ENCODE measurements at places on chromosomes 12 and 14. TPM values are rescaled to one million over a fixed set of nuclear protein-coding genes. Genes with fewer than 3 reads are reported as not detected.

Gene C12orf56
- polyA plus RNA-seq, result 7.1 TPM

Gene LIN7A
- polyA plus RNA-seq, result 0.57 TPM

Gene RNASE3
- 1.2 TPM for polyA plus RNA-seq

Gene FGD4
- 3.3 TPM for polyA plus RNA-seq

Gene WSCD2
- polyA plus RNA-seq, result 0.02 TPM

Gene LMNTD1
- 0.14 TPM for polyA plus RNA-seq

Gene PLCZ1
- polyA plus RNA-seq, result not detected

Gene SLC5A8
- 0.55 TPM for polyA plus RNA-seq

Gene LRRC10
- polyA plus RNA-seq, result 0.05 TPM

GRCh38 chr12:46663318-46663717 is 162.5 kb downstream of the SLC38A4 start:
- DNase-seq, result no peak

GRCh38 chr14:74476107-74476506 is 17.0 kb downstream of the NPC2 start:
- no peak for DNase-seq

DNA sequence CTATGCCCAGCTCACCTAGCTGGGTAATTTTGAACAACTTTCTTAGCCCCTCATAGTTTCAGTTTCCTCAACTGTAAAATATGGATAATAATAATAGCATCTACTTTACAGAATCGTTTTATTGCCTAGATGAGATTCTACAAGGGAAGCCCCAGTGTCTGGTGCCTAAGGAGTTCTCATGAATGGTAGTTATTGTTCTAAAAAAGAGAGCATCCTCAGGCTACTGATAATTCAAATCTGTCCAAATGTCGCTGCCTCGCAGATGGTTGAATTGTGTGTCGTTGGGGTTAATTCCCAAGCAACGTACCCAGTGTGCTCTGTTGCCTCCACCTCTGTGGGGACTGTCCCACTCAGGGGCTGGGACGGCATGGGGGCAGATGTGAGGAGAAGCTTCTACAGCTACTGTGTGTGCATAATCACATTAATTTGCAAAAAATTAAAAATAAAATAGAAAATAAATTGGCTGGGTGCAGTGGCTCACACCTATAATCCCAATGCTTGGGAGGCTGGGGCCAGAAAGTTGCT is 71.6 kb upstream of the CEP83 start:
- no peak for DNase-seq

- DNase-seq, result no peak
These were observed 38.9 kb downstream of the C14orf132 start for GRCh38 chr14:96077983-96078624.

DNA sequence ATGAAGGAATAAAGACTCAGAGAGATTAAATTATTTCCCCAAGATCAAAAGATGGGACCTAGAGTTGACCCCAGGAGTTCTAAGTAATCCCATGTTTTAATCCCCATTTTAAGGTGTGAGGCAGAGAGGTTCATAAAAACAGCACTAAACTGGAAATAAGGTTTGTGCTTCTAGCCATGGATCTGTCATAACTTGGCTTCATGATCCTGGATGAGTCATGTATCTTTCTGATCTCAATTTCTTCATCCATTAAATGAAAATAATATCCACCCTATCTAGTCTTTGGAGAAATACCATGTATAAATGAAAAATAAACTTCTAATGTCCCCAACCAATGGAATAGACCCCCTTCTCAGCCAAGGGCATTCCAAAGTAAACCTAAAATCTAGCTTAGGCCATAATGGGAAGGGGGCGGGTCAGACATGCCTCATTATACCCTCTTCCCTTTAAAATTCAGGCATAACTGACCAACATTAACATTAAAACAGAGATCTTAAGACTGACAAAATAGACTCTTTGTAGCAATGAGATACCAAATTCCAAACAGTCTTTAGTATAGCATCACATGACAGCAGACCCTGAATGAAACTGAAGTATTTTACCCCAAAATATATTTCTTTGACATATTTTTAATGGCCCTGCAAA is 47.8 kb downstream of the SLC41A2 start:
- DNase-seq, result no peak

DNA sequence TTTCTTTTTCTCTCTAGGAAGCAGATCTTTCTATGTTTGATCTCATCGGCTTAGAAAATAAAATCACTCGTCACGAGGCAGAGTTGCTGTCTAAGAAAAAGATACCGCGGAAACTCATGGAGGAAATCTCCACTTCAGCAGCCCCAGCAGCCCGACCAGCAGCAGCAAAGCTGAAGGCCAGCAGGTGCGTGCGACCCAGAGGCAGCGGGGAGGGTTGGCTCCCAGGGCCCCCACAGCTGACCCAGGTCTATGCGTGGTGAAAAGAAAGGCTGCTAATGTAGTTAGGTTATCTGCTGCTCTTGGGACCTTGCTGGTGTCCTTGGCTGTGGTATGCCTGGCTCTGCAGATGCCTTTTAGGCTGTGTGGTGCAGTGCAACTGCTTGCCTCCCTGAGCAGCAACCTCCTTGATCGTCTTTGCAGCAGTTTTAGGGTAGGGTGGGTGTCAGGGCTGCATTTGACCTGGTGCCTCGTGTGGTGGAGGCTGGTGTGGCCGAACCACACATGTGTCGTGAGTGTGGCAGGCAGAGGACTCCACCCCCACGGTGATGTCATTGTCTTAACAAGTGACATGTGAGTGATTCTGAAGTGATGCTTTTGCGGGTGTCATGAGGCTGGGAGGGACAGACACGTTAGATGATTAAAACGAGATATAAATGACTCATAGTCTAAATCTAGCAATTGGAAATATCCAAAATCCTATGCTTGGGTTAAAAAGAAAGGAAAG is 68.6 kb downstream of the EP400 start:
- DNase-seq, result no peak

GRCh38 chr14:101927859-101928258 is 36.5 kb upstream of the DYNC1H1 start:
- DNase-seq, result no peak

- DNase-seq, result no peak
These were observed 156.1 kb downstream of the PCNX1 start for GRCh38 chr14:71063351-71063750.

DNA sequence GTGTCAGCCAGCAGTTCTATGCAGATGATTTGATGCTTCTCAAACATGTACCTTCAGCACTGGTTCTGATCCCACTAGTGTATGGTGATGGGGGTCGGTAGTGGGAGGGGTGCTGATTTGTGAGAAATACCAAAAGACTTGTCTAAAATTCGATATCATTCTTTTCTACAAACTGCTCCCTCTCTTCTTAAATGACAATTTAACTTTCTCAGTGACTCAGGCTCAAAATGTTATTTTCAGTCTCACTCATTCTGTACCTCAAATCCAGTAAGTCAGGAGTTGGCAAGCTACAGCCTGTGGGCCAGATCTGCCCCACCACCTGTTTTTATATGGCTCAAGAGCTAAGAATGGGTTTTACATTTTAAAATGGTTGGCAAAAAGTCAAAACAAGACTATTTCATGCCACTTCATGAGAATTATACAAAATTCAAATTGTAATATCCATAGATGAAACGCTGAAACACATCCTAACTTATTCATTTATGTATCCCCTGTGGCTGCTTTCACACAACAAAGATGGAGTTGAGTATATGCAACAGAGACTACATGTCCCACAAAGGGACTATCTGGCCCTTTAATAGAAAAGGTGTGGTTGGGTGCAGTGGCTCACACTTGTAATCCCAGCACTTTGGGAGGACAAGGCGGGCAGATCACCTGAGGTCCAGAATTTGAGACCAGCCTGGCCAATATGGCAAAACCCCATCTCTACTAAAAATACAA is 6.6 kb upstream of the NOP2 start:
- no peak for DNase-seq

GRCh38 chr12:114006482-114007425 is 40.6 kb upstream of the RBM19 start:
- DNase-seq, result no peak

DNA sequence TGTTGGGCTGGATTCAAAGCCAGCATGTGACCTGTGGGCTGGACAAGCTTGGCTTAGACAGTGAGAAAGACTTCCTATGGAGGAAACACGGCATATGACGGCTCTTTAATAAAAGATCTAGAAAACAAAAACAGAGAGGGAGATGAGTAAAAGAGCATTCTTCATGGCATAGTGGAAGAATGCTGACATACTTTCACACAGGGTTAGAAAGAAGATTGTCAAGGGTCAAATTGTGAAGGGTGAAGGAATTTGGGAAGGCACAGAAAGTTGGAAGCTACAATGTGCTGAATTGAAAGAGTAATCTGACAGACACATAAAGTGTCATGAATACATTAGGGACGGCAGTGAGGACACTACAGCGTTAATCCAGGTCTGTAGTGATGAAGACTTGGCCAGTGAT is 63.4 kb downstream of the GALNT4 start:
- no peak for DNase-seq

DNA sequence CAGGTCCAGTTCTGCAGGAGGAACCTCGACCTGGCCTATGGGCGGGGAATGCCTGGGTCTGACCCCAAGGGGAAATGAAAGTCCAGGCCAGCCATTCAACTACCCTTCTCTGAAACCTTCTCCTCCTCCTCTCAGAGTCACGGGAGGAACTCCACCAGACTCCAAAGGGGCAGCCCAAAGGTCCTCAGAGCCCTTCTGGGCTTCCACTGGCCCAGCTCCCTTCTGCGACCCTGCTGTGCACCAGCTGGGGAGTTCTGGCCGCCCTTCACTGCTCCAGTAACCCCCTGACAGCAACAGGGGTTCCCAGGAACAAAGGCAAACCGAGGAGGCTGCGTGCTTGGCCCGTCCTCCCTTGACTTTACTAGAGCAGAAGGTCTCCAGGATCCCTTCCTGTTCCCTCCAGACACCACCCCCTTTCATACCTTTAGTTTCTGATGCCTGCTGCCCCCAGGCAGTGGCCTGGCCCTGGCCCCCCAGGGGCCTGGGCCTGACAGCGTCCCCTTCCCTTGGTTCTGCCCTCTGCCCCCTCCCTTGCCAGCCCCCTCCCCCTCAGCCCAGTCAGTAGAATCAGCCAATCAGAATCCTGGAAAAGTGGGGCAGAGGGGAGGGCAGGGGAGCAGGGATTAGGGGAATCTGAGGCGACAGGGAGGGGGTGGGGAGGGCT is 850 bp upstream of the ZNF385A start:
- no peak for DNase-seq

GRCh38 chr14:21840765-21841164 is 167.1 kb upstream of the OR4E1 start:
- no peak for DNase-seq

DNA sequence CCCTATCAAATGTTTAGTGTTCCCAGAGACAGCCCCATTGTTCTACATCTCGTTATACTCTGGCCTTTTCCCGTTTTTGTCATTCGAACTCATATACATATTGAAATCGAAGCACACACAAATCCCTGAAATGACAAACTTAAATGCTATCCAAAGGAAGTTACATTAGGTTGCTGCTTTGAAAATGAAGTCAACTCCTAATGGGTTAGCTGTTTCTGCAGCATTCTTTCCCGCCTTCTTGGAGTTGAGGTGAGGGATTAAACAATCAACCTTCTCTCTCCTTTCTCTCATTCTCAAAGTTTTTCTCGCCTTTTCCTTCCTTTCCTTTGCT is 642 bp upstream of the PHC1 start:
- DNase-seq, result no peak

DNA sequence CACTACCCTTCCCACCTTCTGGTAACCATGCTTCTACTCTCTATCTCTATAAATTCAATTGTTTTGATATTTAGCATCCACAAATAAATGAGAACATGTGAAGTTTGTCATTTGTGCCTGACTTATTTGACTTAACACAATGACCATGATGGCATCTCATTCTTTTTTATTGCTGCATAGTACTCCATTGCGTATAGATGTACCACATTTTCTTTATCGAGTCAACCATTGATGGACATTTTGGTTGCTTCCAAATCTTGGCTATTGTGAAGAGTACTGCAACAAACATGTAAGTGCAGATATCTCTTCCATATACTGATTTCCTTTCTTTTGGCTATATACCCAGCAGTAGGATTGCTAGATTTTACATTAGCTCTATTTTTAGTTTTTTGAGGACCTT is 73.6 kb downstream of the PTPRQ start:
- no peak for DNase-seq

- peak; percentile 62 for DNase-seq
These were observed 108.7 kb upstream of the CCND2 start for GRCh38 chr12:4164559-4165558.

DNA sequence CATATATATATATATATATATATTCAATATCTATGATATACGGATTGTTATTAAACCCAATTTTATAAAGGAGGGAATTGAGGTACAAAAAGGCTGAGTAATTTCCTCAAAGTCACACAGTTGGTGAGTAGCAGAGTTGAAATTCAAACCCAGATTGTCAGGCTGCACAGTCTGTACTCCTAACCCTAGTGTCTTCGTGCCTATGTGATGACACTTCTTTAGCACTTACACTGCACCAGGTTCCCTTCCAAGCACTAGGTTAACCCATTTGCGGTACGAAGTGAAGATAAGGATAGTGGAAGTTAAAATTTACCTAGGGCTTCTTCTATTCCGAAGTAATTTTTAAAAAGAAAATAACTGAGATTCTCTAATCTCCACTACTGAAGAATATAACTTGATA is 125.1 kb upstream of the TSPAN8 start:
- DNase-seq, result no peak

GRCh38 chr14:72629534-72629933 is 264.4 kb downstream of the DPF3 start:
- no peak for DNase-seq

- no peak for DNase-seq
These were observed 47.4 kb upstream of the PARP11 start for GRCh38 chr12:3920351-3921150.

DNA sequence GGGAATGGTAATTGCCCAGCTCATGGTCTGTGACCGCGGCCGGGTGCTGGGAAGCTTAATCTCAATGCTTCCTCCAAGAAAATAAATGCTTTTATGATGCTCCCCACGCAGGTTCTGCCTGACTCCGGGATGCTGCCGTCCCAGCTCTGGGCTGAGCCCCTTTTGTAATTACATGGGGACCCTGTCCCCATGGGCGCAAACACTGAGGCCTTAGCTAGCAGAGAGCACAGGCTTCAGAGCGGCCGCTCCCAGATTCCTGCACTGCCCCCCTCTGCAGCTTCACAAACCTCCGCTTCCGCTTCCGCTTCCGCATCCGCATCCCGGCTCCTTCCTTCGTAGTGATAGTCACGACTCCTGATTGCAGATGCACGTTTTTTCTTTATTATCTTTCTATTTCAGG is 129.5 kb downstream of the KIF26A start:
- DNase-seq, result no peak

DNA sequence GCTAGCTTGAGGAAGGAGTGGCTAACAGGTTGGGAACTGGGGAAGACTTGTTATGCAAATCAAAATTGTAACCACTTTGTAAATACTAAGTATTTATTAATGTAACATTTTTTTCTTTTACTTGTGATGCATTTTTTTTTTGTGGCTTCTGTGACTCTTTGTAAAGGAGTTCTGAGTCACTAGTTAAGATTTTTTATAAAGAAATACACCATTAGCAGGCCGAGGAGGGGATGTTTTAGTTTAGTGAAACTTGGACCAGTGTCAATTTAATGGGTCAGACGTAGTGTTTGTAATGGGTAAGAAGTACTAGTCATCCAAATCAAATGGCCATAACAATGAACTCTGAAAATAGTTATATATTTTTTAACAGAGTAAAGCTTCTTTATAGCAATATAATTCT is 43.1 kb downstream of the AKAP6 start:
- DNase-seq, result no peak
